ENCODE measurements at places on chromosomes 6 and 20.

- DNase-seq = no peak
Measured at GRCh38 chr6:34574647-34575293, 18.6 kb upstream of the SPDEF start.

GRCh38 chr6:157412791-157413190, 31.8 kb downstream of the ZDHHC14 start:
- no peak for DNase-seq

- no peak for DNase-seq
Measured at GRCh38 chr6:116419069-116419786, 41.9 kb upstream of the CALHM6 start.

GRCh38 chr20:36454698-36455427, 86.5 kb upstream of the MYL9 start:
- DNase-seq = no peak

- no peak for DNase-seq
Measured at GRCh38 chr6:153108315-153108714, 22.8 kb downstream of the RGS17 start.

- DNase-seq = peak; percentile 53
Measured at GRCh38 chr6:43269273-43270007, 26.2 kb downstream of the TTBK1 start.

GRCh38 chr6:110456694-110457093, 19.7 kb downstream of the SLC22A16 start:
- no peak for DNase-seq

- DNase-seq = no peak
Measured at GRCh38 chr6:156396068-156396771, 381.0 kb upstream of the ARID1B start.

GRCh38 chr6:11711003-11711983, 67.3 kb downstream of the ADTRP start:
- peak; percentile 53 for DNase-seq

- DNase-seq = no peak
Measured at GRCh38 chr6:18323935-18324705, 59.8 kb upstream of the DEK start.

- no peak for DNase-seq
Measured at GRCh38 chr6:106913111-106913510, 61.4 kb downstream of the CD24 start.

DNA sequence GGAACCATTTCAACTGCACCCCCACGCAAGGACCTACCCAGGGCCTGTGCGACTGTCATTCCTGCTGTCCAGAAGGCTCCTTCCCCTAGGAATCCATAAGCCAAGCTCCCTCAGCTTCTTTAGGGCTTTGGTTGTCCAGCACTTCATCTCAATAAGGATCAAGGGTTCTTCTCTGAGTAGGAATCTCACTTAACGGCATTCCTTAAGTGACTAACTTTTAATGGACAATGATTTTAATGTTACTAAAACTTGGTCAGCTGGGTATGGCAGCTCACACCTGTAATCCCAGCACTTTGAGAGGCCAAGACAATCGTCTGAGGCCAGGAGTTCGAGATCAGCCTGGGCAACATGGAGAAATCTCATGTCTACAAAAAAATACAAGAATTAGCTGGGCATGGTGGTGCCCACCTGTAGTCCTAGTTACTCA, 13.4 kb downstream of the UBE2V1 start:
- DNase-seq = no peak

DNA sequence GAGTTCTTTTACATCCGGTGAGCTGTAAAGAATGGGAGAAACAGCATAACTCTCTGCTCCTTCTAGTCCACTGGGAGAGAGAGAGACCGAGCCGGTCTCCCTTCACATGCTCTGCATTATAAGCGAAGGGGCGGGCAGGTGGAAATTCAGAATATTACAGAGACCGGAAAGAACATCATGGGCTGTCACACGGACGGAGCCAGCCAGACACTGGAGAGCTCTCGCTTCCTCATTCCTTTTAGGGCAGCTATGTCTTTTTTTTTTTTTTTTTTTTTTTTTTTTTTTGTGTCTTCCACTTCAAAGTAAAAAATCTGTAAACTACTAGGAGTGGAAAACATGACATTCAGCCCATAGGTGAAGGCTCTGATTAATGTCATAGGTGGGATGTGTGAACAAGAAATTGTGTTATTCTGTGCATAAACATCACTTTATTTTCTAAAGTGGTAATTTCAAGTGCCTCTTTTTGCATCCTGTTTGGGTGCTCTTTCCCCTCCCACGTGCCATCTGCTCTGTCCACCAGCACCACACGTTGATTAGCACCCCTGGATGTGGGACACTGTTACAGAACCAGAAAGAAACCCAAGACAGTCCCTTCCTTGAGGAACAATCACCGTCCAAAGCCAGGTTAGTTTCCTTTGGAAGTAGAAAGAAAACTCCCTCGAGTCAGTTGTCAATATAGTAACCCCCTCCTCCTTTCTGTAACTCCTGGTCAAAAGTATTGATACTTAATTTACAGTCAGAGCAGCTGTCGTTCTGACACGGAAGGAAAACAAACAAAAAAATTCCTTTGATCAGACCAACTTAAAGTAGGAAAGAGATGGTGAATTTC, at the start of gene TAGAP:
Gene TAGAP, minus strand, starts transcription at position 93 of the 829 bp plus-strand sequence. CDS start 845 bp downstream, outside the sequence.
- peak; percentile 82 for DNase-seq

DNA sequence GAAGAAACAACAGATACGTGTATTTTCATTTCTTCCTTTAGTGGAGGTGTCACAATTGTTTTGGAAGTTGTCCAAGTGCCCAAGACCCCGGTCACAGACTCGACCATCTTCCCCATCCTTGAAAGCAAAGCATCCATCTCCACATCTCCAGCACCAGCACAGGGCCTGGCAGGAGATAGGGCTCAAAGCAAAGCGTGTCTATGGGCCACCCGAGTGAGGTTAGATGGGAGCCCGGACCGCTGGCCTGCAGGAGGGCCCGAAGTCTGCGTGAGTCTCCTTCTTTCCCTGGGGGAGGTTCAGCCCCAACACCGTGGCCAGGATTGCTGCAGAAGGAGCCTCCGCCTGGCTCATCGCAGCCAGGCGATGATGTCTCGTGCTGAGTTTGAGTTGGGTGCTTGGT, 83.5 kb upstream of the SULF2 start:
- no peak for DNase-seq

DNA sequence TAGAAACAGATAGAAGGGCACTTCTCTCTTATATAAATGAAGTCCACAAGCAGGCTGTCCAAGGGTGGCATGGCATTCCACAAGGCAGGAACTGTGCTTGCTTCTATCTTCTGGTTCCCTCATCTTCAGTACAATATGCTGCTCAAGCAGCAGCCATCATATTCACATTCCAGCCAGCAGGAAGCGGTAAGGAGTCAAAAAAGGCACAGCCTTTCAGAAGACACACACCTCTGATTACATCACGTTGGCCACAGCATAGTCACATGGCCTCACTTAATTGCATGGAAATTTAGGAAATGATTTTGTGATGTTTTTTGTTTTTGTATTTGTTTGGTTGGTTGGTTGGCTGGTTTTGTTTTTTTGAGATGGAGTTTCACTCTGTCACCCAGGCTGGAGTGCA, 19.0 kb downstream of the REM1 start:
- DNase-seq = no peak

GRCh38 chr20:42530855-42531448, 658.8 kb downstream of the PTPRT start:
- DNase-seq = no peak

GRCh38 chr6:168243812-168244376, 75.7 kb downstream of the DACT2 start:
- no peak for DNase-seq

- no peak for DNase-seq
Measured at GRCh38 chr6:63272397-63272796, 47.4 kb downstream of the LGSN start.

- DNase-seq = no peak
Measured at GRCh38 chr20:21707999-21708737, 2.7 kb downstream of the PAX1 start.

GRCh38 chr6:88045521-88046136, 2.0 kb upstream of the SPACA1 start:
- no peak for DNase-seq

DNA sequence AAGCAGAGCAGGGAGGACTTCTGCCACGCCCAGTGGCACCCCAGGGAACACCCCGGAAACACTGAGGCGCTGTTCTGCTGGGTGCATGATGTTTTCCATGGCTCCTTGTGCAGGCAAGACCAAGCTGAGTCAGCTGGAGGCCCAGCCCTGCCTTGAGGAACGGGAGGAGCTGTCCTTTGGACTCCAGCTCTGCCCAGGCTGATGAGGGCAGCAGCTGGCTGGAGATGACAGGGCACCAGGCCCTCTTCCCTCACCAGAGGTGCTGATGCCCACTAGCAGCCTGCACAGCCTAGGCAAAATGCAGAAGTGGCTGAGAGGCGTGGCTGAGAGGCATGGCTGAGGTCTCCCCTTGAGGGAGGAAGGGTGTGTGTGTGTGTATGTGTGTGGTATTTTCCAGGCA, 2.4 kb downstream of the C6orf132 start:
- no peak for DNase-seq

GRCh38 chr6:40042232-40042631, 108.0 kb upstream of the MOCS1 start:
- no peak for DNase-seq

DNA sequence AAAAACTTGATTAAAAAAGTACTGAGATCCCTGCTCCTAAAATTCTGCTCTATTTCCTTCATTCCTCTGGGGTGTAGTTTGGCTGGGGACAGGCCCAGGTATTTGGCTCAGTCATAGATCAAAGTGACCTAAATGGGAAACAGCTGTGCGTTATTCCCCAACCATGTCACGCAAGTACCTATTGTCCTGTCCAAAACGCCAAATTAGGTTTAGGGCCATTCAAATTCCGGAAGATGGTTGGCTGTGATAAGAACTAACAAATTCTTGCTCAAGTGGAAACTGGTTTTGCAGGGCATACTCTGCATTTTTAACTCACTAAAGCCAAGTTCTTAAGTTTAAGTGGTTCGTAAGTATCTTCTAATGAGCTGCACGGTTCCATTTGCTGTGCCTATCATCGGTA, 147.6 kb upstream of the TMEM170B start:
- DNase-seq = no peak

- DNase-seq = no peak
Measured at GRCh38 chr6:53984163-53984562, 127.1 kb upstream of the MLIP start.

DNA sequence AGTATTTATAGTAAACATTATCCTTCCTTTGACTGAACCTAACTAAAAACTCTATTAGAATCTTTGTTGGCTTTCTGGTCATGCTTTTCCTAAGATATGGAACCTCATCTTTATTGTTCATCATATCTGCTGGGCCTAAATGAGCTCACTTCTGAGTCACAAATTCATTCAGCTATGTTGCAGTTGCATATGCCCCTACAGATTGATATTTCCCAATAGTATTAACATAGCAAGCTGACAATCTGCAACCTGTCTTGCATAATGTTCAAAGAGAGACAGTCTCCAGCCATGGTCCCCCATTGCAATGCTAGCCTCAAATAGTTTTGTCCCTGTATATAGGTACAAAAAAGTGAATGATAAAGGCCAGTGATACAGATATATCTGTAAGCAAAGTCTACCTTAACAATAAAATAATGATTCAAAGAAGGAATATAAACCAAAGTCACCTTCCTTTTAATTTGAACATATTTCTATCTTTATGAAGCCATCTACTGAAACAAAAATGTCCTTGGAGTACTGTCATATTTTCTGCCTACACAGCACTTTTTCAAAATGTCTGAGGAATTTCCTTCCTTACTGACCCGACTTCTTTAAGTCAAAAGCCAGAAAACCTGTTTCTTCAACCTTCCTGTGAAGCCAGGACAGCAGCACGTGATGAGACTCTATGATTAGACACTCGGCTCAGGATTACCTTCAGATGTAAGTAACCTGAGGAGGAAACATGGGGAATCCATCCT, 140.7 kb downstream of the UBE3D start:
- DNase-seq = no peak

DNA sequence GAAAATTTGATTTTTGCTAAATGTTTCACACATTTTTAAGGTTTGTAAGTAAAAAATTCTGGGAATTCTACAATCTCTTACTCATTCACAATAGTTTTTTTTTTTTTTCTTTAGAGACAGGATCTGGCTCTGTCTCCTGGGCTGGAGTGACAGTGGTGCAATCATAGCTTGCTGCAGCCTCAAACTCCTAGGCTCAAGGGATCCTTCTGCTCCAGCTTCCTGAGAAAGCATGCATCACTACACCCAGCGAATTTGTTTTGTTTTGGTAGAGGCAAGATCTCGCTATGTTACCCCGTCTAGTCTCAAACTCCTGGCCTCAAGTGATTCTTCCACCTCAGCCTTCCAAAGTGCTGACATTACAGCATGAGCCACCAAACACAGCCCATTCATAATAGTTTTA, 232.8 kb downstream of the GJA1 start:
- no peak for DNase-seq

- DNase-seq = no peak
Measured at GRCh38 chr6:44233567-44234100, 10.2 kb downstream of the SLC29A1 start.

DNA sequence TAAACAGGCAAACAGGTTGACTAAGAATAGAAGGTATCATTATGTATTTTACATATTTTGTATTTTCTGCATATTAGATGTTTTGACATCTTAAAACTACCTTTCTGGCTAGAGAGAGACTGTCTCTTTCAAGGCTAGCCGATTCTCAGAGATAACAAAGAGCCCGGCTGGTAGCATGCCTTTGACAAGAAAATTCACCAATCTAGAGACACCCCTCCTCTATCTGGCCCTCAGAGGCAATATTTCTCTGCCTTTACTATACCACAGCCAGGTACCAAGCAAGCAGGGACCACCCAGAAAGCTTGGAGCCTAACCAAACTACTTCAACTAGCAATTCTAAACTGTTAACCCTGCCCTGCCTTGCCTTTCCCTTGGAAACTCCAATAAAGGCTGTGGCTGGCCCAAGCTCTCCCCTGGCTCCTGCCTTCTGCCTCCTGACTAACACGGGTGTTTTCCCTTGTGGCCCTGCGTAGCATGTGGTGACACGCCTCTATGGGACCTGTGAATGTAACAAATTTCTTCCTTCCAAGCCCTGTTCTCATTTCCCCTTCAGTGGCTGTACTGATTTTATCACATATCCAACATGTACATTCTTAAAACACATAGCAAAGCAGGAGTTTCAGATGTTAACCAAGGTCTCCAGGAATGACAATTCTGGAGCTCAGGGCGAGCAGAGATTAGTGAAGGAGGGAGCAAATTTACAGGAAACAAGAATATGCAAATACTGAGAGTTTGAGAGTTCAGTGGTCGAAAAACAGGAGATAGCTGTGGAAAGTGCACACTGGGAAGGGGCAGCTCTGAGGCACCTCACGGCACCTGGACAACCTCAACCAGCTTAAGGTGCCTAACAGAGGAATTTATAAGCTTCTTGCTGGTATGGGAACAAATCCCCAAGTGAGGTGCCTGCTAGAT, 120.8 kb downstream of the BACH2 start:
- peak; percentile 59 for DNase-seq

Measured in activated CD8-positive, alpha-beta memory T cell treated with anti-CD3 and anti-CD28 coated beads, Interleukin-2, amount 50 U/mL, for 4 hours (primary cell).